ENCODE measurements at places on chromosomes 1 and 21.

GRCh38 chr1:194802572-194802971 is 1616.2 kb upstream of the B3GALT2 start:
- no peak overlapping the region for H3K4me3 ChIP-seq
- H3K36me3 ChIP-seq: no peaks in the 10 kb centered on the region
- no peaks in the 10 kb centered on the region for H3K27me3 ChIP-seq
- DNase-seq: no peak
- H3K27ac ChIP-seq: no peak overlapping the region

DNA sequence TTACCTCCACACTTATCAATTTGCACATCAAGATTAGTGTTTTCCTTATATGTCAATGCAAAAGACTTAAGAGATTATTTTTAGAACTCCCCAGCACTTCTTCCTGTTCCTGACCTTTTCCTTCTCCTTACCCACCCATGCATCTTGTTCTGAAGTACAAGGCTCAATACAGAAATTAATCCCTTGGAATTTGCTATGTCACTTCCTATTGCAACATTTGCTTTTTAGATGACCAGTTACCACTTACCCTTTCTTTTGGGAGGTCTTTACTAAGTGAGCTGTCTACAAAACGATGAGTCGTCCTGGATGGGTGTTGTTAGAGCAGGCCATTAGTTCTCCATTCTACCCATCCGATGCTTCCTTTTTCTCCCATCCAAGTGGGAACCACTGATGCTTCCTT is 221.2 kb downstream of the FMN2 start:
- peaks cover 3% of the 10 kb centered on the region for H3K4me1 ChIP-seq
- no peaks in the 10 kb centered on the region for H3K36me3 ChIP-seq
- no peak overlapping the region for H3K4me3 ChIP-seq
- DNase-seq: no peak
- no peak overlapping the region for H3K27ac ChIP-seq

DNA sequence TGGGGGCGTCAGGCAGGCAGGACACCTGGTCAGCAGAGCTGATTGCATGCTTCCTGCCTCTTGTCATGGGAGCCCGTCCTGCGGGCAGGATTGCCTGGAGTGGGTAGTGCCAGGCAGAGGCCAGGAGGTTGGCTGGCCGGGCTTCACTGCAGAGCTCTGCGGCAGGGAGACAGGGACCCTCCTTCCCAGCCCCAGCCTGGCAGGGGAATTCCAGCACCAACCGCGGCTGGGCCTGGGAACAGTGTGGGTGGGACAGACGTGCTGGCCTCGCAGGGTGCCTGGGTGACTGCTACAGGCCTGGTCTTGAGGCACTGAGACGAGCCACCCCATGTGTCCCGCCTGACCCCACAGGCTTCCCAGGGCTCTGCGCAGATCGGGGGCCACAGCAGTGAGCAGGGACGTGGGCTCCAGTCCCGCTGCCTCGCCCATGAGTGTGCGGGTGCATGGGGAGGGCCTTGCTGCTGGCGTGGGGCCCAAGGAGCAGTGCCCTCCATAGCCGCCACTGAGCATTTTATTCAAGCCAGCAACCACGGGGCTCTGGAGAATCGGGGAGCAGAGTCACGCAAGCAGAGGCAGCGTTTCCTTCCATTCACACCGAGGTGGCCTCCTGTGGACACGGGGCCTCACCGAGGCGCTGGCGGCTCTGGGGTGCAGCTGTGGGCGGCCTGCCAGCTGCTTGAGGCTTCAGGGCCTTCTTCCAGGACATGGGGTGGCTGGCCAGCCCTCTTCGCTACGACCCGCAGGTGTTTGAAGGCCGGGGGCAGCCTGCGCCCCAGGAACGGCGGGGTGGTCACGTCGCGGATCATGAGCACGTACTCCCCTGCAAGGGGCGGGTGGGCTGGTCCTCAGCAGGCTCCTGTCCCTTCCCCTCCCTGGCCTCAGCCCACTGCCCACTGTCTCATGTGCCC is 70.3 kb downstream of the MORN1 start:
- H3K27ac ChIP-seq: no peak overlapping the region
- H3K4me1 ChIP-seq: peaks cover 25% of the 10 kb centered on the region
- no peak for DNase-seq
- no peaks in the 10 kb centered on the region for H3K36me3 ChIP-seq
- no peak overlapping the region for H3K4me3 ChIP-seq

GRCh38 chr1:47808612-47809011 is 188.6 kb downstream of the TRABD2B start:
- H3K27ac ChIP-seq: no peak overlapping the region
- H3K36me3 ChIP-seq: no peaks in the 10 kb centered on the region
- no peak for DNase-seq

DNA sequence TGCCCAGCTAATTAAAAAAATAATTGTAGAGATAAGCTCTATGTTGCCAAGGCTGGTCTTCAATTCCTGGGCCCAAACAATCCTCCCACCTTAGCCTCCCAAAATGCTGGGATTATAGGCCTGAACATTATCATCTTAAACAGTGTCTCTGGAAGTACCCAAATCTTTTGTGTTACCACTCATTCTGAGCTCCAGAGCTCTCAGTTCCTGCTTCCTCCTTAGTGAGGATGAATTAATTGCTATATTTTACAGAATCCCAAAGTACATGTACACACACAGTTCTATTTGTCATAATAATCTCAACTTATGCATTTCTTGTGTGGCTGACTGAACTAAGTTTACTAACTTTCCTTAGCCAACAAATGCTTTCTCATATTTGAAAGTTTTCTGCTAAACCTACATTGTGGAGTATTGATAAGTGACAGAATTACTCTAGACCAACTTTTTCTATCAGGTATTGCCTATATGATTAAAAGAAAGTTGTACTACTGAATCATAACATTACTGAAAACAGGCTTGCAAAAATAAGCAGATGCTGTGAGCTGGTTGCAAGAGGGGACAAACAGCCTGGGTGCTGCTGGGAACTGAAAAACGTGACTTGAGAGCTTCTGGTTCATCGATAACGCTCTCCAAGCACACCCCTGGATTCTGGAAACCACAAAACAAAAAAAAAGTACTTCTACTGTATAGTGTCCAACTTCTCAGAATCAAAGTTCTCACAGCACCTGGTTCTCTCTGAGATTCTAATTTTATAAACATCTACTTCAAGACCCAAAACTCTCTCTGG is 15.3 kb downstream of the VAV3 start:
- H3K4me3 ChIP-seq: no peak overlapping the region
- H3K36me3 ChIP-seq: no peaks in the 10 kb centered on the region
- no peak overlapping the region for H3K27ac ChIP-seq
- no peaks in the 10 kb centered on the region for H3K4me1 ChIP-seq
- no peak for DNase-seq
- no peaks in the 10 kb centered on the region for H3K27me3 ChIP-seq

DNA sequence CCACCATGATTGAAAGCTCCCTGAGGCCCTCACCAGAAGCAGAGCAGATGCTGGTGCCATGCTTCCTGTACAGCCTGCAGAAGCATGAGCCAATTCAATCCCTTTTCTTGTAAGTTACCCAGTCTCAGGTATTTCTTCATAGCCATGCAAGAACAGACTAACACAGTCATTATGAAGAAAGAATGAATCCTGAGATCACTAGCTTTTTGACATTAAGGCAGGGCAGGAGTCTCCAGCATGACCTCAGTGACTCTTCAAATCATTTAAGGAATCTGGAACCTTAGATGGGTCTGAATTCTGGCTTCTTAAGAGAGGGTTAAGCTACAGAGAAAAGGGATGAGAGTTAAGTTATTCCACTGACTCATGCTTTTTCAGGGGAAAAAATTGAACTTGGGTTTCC is 79.0 kb downstream of the PTPN14 start:
- peak; percentile 29 for DNase-seq
- H3K4me3 ChIP-seq: no peak overlapping the region
- H3K4me1 ChIP-seq: no peaks in the 10 kb centered on the region
- no peak overlapping the region for H3K27ac ChIP-seq
- peaks cover 67% of the 10 kb centered on the region for H3K27me3 ChIP-seq

DNA sequence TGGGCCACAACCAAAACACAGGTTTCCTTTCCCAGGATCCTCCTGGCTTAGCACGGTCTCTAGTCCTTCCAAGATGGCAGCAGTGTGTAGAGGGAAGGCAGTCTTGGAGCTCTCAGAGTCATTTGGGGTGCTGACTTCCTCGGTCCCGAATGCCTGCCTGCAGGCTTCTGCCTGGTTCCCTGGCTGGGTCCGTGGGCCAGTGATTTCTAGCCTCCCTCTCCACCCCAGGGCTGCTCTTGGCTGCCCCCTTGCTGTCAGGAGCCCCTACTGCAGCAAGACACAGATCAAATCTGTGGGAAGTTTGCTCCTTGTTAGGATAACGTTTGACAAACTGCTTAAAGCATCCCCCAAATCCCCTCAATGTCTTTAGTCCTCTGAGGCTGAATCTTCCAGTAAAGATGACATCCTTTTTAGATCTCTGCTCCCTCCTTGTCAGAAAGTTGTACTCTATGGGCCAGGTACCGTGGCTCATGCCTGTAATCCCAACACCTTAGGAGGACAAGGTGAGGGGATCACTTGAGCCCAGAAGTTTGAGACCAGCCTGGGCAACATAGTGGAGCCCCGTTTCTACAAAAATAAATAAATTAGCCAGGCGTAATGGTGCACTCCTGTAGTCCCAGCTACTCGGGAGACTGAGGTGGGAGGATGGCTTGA is 272.5 kb downstream of the RRAGC start:
- H3K27ac ChIP-seq: no peak overlapping the region
- H3K4me3 ChIP-seq: no peak overlapping the region
- no peaks in the 10 kb centered on the region for H3K36me3 ChIP-seq
- peak; percentile 64 for DNase-seq

GRCh38 chr1:64363616-64364015 is 106.3 kb upstream of the CACHD1 start:
- H3K27ac ChIP-seq: no peak overlapping the region
- DNase-seq: no peak
- H3K36me3 ChIP-seq: no peaks in the 10 kb centered on the region
- no peak overlapping the region for H3K4me3 ChIP-seq

- no peaks in the 10 kb centered on the region for H3K36me3 ChIP-seq
- no peaks in the 10 kb centered on the region for H3K4me1 ChIP-seq
- no peak overlapping the region for H3K4me3 ChIP-seq
- H3K27me3 ChIP-seq: no peaks in the 10 kb centered on the region
Observed at GRCh38 chr21:40395732-40396131, 451.2 kb downstream of the DSCAM start.

DNA sequence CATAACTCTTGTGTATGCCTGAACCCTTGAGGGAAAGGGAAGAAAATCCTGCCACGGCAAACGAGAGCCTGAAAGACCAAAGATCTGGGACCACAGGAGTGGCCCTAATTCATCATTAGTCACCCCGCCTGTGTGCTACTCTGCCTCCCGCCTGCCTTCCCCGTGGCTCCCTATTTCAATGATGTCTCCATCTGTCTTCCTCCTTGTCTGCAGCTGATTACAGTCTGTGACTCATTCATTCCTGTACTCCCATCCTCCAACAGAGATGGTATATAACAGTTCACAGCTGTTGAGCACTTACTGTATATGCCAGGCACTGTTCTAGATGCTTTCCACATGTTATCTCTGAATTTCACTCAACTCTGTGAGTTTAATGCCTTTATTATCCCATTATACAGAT is 96.6 kb downstream of the SEC16B start:
- no peak overlapping the region for H3K27ac ChIP-seq
- H3K4me3 ChIP-seq: no peak overlapping the region
- no peaks in the 10 kb centered on the region for H3K27me3 ChIP-seq
- no peaks in the 10 kb centered on the region for H3K4me1 ChIP-seq

DNA sequence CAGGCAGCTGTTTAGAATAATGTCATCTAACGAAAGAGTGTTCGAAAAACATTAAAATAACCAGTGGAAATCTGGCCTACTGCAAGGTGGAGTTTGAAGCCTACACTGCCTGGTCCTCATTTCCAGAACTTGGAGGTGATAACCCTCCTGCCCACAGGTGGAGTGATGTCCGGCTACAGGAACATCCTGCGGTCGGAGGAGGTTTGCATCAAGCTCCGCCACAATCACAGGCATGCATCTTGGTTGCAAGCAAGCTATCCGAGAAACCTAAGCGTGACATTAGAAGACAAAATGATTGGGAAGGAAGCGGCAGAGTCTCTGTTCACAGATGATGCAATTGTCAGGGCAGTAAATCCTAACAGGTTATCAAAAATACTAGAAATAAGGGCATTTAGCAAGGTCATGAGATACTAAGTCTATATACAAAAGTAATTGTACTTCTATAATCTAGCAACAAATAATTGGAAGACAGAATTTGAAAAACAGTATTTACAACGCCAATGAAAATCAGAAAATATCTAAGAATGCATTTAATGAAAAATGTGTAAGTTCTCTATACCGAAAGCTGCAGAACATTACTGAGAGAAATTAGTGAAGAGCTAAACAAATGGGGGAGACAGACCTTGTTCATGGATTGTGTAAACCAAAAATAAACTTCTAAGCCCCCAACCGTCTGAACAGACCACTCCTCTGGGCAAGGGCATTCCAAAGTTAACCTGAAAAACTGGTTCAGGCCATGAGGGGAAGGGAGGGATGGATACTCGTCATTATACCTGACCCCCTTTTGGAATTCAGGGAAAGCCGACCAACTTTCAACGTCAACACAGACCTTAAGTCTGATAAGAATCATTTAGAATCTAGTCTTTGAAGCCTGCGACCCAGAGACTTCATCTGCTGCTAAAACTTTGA is 4.7 kb upstream of the SLC19A1 start:
- no peak overlapping the region for H3K4me3 ChIP-seq
- DNase-seq: no peak
- no peak overlapping the region for H3K27ac ChIP-seq
- no peaks in the 10 kb centered on the region for H3K36me3 ChIP-seq
- H3K4me1 ChIP-seq: peaks cover 4% of the 10 kb centered on the region

GRCh38 chr1:209674957-209675564 is at the start of gene G0S2:
TSS of gene G0S2 (plus strand) at chr1:209675412. CDS start at chr1:209675685, 273 bp downstream.
- H3K4me1 ChIP-seq: peaks cover 18% of the 10 kb centered on the region
- no peaks in the 10 kb centered on the region for H3K36me3 ChIP-seq
- no peak within 1 kb of the TSS for H3K27ac ChIP-seq

DNA sequence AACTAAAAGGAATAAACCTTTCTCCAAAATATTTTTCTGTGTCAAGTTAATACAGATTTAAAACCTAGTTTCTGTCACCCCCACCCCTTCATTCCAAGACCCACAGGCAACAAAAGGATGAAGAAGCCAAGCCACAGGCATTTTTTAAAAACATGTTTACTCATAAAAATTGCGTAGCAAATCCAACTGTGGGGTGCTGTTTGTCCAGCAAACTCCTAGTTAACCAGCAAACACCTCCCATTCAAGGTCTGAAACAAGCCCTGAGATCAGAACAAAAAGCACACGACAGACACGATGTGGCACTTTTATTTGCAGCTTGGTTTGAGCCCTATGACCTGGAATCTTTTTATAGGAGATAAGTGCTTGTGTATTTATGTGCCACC is 149.9 kb upstream of the CAMK1G start:
- H3K27ac ChIP-seq: no peak overlapping the region
- no peaks in the 10 kb centered on the region for H3K4me1 ChIP-seq
- no peaks in the 10 kb centered on the region for H3K27me3 ChIP-seq
- no peak overlapping the region for H3K4me3 ChIP-seq
- no peak for DNase-seq

DNA sequence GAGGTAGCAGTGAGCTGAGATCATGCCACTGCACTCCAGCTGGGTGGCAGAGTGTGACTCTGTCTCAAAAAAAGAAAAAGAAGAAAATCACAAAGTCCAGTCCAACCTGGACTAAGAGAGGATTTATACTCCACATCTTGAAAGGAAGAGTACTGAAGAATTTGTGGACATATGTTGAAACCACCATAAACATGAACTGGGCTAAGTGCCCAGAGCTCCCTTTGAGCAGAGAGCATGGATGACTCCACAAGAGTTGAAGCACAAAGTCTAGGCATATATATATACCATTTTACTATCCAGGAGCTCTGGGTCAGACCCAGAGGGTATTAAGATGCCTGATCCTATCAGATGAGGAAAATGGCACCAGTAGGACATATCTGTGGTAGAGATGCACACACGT is 86.6 kb downstream of the OMA1 start:
- H3K4me3 ChIP-seq: no peak overlapping the region
- H3K27me3 ChIP-seq: peaks cover 15% of the 10 kb centered on the region
- DNase-seq: no peak
- no peak overlapping the region for H3K27ac ChIP-seq
- H3K4me1 ChIP-seq: no peaks in the 10 kb centered on the region

All from cardiac muscle cell (in vitro differentiated cells and primary cell).